CD4-positive, alpha-beta T cell treated with Interleukin-17A for 1 hour (primary cell): ENCODE measurements at places on chromosomes 1 and 21.

GRCh38 chr1:44031252-44032169 lies at the start of gene SLC6A9:
Gene SLC6A9, minus strand, starts transcription at chr1:44031462. Its CDS starts 7,185 bp downstream, at chr1:44024277.
- no peak for DNase-seq

DNA sequence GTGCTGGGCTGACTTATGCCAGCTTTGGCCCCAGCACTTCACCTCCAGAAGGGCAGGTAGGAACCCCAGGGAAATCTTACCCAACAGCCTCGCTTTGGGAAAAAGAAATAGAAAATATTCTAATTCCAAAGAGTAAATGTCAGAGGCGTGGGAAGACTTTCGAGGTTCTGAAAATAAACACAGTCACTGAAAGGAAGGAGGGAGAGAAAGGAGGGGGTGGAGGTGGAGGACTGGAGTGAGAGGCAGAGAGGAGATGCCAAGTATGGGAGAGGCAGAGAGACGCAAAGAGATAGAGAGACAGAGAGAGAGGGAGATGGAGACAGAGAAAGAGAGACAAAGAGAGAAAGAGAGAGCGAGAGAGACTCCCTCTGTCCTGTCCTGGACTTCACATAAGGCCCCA lies 395.0 kb downstream of the PTPRU start:
- no peak for DNase-seq

GRCh38 chr1:37954316-37954971 lies 7.6 kb upstream of the INPP5B start:
- DNase-seq: no peak

GRCh38 chr1:171345536-171345935 lies 31.6 kb downstream of the FMO4 start:
- no peak for DNase-seq

- DNase-seq: no peak
Measured at GRCh38 chr1:150257624-150258585, at the start of gene CA14. Gene CA14, plus strand, starts transcription at chr1:150257774. Its CDS starts 355 bp downstream, at chr1:150258129.

DNA sequence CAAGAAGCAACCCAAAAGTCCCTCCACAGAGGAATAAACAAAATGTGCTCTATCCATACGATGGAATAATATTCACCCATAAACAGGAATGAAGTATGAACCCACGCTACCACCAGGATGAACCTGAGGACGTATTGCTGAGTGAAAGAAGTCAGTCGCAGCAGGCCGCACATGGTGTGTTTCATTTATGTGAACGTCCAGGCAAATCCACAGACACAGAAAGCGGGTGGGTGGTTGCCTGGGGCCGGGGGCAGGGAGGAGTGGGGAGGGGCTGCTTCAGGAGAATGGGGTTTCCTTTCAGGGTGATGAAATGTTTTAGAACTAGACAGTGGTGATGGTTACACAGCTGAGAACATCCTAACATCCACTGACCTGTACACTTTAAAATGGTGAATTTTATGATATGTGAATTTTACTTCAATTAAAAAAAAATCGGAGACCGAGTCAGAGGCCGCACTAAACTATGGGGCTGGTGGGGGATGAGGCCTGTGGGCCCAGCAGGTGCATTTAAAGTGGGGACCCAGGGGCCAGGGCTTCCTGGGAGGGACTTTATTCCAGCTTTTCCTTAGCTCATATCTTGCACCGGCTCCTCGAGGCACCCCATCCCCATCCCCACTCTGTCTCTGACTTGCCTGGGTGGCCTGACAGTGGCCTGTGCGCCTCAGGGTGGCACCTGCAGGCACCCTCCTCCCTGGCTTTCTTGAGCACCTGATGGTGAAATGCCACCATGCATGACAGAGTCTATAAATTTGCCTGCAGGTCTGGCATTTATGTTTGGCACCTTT lies 392.6 kb upstream of the VAMP3 start:
- DNase-seq: no peak

DNA sequence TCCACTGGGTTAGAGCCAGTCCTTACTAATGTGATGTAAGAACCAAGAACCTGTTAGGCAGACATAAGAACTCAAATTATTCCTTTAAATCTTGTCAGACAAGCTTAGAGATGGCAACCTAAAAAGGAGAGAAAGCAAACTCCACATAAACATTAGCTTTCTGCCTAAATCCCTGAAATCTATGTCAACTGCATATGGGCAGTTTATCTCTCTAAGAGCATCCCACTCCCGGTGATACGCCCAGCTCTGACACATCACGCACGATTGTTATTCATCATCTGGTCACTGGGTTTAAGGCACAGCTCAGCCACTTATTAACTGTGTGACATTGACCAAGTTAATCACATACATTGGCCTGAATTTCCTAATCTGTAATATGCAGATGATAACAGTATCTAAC lies 323.7 kb downstream of the HHIPL2 start:
- no peak for DNase-seq

- DNase-seq: no peak
Measured at GRCh38 chr1:46652321-46653100, 15.7 kb downstream of the ATPAF1 start.

- no peak for DNase-seq
Measured at GRCh38 chr1:36847761-36848160, 186.6 kb downstream of the GRIK3 start.

GRCh38 chr1:8472668-8473067 lies 154.8 kb downstream of the SLC45A1 start:
- peak; percentile 38 for DNase-seq

DNA sequence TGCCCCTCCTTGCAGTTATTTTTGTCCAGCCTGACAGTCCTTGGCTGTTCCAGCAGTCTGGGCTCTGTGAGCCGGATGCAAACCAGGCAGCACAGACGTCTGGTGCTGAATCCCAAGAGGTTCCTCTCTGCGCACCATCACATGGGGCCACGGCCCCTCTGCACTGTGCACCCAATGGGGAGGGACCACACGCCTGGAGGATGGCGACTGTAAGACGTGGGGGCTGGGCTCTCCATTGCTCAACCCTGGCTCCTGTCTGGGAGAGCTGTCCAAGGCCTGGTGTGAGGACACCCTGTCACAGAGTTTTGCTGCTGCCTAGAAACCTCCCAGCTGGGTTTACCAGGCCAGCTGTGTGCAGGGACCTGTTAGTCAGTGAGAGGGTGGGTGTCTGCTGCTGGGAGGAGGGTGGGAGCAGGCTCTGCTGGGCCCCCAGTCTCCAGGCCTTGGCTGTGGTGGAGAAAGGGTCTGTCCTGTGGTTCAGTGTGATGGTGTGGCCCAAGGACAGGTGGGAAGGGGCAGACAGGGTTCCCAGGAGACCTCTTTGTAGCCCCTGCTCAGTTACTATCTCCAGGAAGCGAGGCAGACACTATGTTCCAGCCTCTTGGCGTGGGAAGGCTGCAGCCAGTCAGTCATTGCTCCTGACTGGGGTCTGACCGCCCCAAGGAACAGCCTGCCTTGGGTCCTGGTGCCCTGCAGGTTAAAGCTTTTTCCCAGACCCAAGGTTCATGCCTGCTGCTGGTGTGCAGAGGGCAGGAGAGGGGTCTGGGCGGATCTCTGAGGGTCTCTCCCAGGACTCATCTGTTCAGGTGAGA lies 13.8 kb downstream of the HEYL start:
- no peak for DNase-seq

DNA sequence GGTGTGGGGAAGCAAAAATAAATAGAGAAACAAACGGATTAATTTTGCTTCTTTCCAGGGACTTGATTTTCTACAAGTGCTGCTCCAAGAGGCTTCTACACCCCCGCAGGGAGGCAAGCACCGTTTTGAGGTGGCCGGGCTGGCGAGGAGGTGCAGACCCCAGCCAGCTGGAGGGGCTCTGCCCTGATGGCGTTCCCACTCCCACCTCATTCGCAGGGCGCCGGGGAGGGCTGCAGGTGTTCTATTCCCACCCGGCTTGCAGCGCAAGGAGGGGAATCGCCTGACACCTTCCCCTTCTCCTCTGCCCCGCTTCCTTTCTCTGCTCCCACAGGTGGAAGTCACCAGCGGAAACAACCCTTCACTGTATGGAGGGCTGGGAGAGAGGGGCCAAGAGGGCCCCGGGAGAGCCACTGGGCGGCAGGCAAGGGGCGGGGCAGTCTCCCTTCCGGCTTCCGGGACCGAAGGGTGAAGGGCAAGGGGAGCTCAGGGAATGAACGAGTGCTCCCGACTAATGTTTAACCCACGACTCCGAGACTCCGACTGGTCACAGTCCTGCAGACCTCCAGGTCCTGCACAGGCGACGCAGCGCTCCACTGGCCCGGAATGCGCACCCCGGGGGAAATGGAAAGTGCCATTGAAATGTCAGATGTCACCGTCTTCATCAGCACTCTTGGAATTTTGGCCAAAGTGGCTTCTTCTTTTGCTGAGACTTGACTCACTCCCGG lies 29.1 kb downstream of the TEX35 start:
- DNase-seq: peak; percentile 28

DNA sequence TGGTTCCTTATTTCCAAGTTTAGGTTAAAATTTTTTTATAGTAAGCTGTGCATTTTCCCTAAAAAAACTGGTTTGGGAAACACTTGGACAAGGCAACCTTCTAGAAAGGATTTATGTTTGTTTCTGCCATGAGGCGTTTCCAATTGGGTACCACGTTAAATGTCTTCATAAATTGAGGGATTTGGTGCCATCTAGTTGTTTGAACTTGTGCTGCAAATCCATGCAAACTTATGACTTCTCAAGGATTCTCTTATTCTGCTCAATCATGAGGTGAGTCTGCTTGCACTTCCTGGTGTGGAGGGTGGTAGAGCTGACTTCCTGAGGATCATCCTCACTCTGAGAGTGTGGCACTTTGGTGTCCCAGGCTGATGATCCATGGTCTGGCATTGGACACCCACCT lies 123.3 kb downstream of the PCNX2 start:
- DNase-seq: no peak

GRCh38 chr21:35593000-35593502 lies 467.3 kb downstream of the SETD4 start:
- DNase-seq: no peak

- DNase-seq: no peak
Measured at GRCh38 chr1:246800756-246801155, 76.5 kb downstream of the SCCPDH start.

DNA sequence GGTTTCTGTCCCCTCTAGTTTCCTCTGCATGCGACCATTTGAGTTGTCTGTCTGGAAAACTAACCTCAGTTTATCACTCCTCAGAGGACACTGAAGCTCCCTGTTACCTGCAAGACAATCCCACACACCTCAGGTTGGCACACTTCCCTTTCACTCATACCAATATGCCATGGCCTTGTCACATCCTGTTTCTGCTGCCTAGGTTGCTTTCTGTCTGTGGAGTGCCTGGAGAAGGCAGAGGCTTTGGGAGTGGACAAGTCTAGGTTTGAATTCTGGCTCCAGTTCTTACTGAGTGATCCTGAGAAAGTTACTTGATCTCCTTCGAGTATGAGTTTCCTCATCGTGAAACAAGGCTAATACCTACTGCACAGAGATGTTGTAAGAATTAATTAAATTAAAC lies 171.5 kb upstream of the CACYBP start:
- DNase-seq: no peak

DNA sequence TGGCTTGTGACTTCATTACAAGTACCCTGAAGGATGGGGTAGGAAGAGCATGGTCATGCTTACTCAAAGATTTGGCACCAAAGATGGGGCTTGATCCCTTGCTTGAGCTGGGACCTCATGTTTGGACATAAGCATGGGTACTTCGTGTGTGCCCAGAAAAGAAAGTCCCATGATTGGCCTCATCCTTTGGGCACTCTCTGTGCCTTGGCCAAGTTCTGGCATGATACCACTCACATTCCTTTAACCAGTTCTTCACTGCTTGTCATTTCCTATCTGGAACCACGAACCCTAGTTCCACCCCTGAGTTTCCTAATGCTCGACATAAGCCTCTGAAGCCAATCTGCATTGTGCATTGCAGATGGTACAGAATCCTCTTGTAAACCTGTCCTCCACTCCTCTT lies 107.0 kb downstream of the NAV1 start:
- DNase-seq: no peak

DNA sequence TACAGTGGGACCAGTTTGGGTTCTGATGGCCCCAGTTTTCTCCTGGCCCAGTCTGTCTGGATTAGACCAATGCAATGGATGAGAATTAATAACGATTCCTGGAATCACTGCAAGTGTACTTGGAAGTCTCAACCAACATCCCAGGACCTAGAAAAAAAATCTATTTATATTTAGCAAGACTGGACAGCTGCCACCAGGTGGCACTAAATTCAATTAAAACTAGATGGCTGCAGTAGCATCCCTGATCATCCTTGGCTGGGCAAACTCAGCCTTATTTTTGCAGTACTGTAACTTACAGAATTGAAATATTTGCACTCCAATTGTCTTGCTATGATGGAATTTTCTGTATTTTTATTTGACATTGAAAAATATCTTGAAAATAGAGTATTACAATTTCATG lies 165.7 kb downstream of the NCAM2 start:
- peak; percentile 30 for DNase-seq

GRCh38 chr21:26557106-26557505 lies 16.0 kb downstream of the CYYR1 start:
- DNase-seq: no peak

GRCh38 chr1:36849956-36850355 lies 184.4 kb downstream of the GRIK3 start:
- no peak for DNase-seq

GRCh38 chr1:177137814-177138213 lies 26.7 kb downstream of the ASTN1 start:
- DNase-seq: no peak

GRCh38 chr21:15197696-15198095 lies 132.9 kb upstream of the NRIP1 start:
- DNase-seq: no peak

- DNase-seq: no peak
Measured at GRCh38 chr1:22721122-22721873, 10.7 kb downstream of the EPHB2 start.

- no peak for DNase-seq
Measured at GRCh38 chr21:33390479-33390878, 12.7 kb upstream of the IFNGR2 start.

DNA sequence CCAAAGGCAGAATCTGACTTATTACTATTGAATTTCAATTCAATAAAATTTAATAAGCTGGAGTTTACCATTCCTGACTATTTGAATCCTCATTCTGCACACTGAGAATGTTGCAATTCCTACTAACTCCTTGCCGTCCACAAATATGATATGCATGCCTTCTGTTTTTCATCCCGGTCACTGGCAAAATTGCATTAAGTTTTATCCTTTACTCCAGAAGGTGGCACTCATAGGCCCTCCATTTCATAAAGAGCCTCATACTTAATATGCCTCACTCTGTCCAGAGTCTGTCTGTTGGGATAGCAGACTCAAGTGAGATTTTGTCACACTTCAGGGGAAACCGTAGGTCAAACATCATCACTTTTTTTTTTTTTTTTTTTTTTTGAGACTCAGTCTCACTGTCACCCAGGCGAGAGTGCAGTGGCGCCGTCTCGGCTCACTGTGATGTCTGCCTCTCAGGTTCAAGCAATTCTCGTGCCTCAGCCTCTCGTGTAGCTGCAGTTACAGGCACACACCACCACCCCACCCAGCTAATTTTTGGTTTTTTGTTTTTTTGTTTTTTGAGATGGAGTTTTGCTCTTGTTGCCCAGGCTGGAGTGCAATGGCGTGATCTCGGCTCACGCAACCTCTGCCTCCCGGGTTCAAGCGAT lies 27.3 kb downstream of the F11R start:
- peak; percentile 31 for DNase-seq

DNA sequence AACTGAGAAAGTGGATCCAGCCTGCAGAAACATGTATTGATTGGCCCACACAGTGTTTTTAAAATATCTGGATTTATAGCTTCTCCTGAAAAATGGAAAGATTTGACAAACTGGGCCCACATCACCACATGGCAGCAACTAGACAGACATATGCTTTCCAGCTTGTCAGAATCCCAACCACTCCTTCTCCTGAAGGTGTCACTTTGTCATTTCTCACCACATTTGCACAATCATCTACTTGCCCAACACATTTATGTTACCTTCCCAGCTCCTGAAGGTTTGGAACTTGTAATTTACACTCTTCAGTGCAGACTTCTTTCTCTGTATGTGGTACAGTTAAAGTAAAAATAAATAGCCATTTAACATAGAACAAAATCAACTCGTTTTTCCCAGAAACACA lies 126.1 kb upstream of the KIAA1614 start:
- DNase-seq: no peak
